ENCODE measurements at places on chromosomes 13 and 19. TPM values are rescaled to one million over a fixed set of nuclear protein-coding genes. Genes with fewer than 3 reads are reported as not detected.

ADM5 gene
- total RNA-seq = 6.1 TPM

CDC42EP5 gene
- 0.43 TPM for total RNA-seq

PALM gene
- not detected for total RNA-seq

ARHGEF18 gene
- total RNA-seq = 111 TPM

AP1M1 gene
- 171 TPM for total RNA-seq

SERPINE3 gene
- total RNA-seq = not detected

ZSCAN22 gene
- 6.7 TPM for total RNA-seq

CERS1 gene
- total RNA-seq = 0.20 TPM

CGB3 gene
- not detected for total RNA-seq

IGFL1 gene
- total RNA-seq = not detected

C3 gene
- 10.6 TPM for total RNA-seq

SPPL2B gene
- total RNA-seq = 133 TPM

GARIN5A gene
- 0.69 TPM for total RNA-seq

ASF1B gene
- total RNA-seq = 4.4 TPM

NTF4 gene
- not detected for total RNA-seq

SIGLEC5 gene
- not detected for total RNA-seq
